Suprapubic skin (tissue), 4 donors: ENCODE measurements at places on chromosomes 7 and 10.

DNA sequence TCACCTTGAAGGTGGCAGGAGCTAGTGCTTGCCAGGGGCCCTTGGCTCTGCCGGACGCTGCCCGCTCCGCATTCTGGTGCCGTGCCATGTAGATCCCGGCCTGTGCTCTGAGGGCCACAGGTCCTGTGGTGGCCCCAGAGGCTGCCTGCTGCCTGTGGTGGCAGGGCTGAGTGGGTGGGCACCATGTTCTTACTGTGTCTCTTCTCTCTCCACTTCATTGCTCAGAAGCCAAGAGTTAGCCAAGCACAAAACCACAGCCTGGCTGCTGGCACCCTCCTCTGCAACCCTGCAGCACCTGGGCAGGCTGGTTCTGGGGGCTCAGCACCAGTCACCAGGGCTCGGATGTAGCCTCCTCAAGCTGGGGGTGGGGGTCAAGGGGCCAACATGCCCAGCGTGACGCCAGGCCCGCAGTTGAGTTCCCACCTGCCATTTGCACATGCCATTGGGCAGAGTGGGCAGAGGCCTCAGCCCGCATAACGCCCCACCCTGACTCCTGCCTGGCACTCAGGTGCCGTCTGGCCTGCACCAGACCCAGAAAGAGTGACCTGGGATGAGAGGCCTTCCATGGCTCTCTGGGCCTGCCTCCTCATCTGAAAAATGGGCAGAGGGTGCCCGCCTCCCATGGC lies 16.3 kb downstream of the ZMIZ1 start:
- DNase-seq = no peak

DNA sequence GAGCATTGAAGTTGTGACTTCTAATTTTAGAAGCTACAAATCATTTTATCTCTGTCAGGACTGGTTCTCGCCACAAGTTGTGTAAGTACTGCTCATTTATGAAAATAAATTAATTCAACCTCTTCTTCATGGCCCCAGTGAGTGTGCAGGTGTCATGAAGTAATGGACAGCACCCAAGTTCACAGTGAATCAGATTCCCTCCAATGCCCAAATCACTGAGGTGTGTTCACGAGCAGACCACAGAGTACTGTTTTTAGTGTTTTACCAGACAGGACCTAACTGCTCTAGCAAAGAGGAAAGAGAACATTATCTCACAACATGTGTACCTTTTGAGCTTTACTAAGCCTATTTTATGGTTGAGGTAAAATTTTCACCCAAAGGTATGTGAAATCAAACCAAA lies 980.0 kb downstream of the CNTNAP2 start:
- no peak for DNase-seq

GRCh38 chr10:90911133-90912051 lies 9.5 kb downstream of the ANKRD1 start:
- no peak for DNase-seq

DNA sequence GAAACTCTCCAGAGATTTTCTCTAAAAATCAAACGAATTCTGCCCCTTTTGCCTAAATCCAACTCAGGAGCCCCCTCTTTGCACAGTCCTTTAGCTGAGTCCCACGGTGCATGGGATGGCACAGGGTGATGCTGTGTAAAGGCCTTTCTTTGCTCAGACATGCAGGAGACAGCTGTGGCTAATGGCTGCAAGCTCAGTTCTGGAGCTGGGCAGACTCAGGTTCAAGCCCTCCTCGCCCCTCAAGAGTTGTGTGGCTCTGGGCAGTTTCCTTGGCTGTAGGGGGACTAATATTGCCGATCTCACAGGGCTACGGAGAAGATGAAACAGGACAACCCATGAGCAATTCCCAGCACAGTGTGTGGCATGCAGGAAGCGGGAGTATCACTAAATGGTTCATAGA lies 42.6 kb downstream of the CLEC2L start:
- peak; percentile 65 for DNase-seq

- DNase-seq = no peak
Measured at GRCh38 chr7:37108615-37109014, 340.0 kb downstream of the ELMO1 start.

DNA sequence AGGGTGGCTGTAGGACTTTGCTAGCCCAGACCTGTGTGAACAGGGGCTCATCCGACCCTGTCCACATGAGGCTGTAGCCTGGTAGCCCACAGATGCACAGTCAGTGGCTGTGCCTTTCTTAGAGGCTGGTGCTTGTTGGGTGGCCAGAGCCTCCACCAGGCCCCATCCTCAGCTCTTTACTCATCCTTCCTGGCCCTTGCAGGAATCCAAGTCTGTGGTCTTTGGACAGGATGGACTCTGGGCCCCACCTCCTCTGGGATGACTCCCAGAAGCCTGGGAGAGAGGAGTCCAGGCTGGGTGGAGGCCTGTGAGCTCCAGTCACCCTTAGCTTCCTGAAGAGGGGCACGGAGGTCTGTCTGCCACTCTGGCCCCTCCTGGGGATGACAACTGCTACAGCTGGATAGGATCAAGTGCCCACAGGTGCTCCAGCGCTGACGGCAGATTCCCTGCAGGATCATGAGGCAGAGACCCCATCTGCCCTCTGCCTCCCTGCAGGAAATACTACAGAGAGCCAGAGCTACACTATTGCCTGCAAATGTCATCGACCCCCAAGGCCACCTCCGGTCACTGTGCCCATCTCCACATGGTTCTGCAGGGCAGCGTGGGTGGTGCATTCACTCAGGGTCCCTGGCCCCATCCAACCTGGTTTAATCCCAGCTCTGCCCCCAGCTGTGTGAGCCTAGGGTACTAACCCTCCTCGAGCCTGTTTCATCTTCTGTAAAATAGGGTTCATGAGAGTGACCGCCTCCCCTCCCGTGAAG lies 114.5 kb downstream of the PTPN20 start:
- peak; percentile 76 for DNase-seq

DNA sequence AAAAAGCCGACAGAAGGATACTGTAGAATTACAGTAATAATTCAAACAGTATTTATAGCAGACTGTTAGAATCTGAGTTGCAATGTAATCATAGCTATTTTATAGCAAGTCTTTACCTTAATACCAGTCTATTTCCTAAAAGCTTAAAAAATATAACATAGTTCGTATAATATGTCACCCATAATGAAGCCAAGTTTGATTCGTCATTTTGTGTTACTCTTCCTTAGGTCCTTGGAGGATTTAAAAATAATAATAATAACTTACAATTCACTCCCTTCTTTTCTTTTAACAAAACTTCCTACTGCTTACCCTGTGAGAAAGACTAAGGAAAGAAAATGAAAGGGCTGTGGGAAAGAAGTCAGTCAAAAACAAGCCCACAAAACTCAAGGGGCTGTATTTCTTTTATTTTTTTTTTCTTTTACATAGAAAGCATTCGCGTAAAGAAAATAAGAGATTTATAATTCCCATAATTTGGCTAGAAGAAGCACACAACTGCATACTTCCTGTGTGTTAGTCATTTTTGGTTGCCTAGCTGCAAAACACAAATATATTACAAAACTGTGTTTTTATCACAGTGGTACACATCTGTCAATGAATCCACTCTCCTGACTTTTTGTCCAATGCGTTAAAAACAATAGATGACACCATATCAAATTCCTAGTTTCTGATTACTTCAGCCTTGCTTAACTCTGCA lies 187.2 kb upstream of the CELF2 start:
- DNase-seq = no peak

GRCh38 chr10:43293677-43294057 lies 26.8 kb upstream of the RASGEF1A start:
- DNase-seq = peak; percentile 37

GRCh38 chr7:5773661-5774086 lies 7.8 kb downstream of the RNF216 start:
- no peak for DNase-seq
